ENCODE measurements at places on chromosomes 16 and 17. TPM values are rescaled to one million over a fixed set of nuclear protein-coding genes. Genes with fewer than 3 reads are reported as not detected.

The PROCA1 gene
- total RNA-seq = 0.97 TPM

The GLG1 gene
- 44.7 TPM for total RNA-seq

The MEIOC gene
- not detected for total RNA-seq

The ATP6V0C gene
- 79.0 TPM for total RNA-seq

The KRT14 gene
- 0.24 TPM for total RNA-seq

The TAF1C gene
- 17.7 TPM for total RNA-seq

The IL21R gene
- 0.24 TPM for total RNA-seq

The KRTAP9-1 gene
- total RNA-seq = not detected

The CA7 gene
- total RNA-seq = not detected

The SLC2A4 gene
- 1.5 TPM for total RNA-seq

The ABCC12 gene
- total RNA-seq = not detected

The KRTAP2-2 gene
- total RNA-seq = not detected

The TMEM92 gene
- total RNA-seq = 20.0 TPM

The CYBC1 gene
- total RNA-seq = 74.5 TPM

The EVI2B gene
- 1.5 TPM for total RNA-seq

The CYB561 gene
- total RNA-seq = 21.9 TPM

The TBX21 gene
- 0.37 TPM for total RNA-seq

The SCGB1C2 gene
- total RNA-seq = not detected

The PABPN1L gene
- total RNA-seq = not detected

The HASPIN gene
- total RNA-seq = 0.07 TPM

The HEATR9 gene
- not detected for total RNA-seq

The ST6GALNAC2 gene
- 0.81 TPM for total RNA-seq

The TP53TG3E gene
- not detected for total RNA-seq

The TBC1D3E gene
- not detected for total RNA-seq

The OR1A1 gene
- total RNA-seq = not detected

The RHBDL1 gene
- 0.37 TPM for total RNA-seq

The OTOA gene
- 0.12 TPM for total RNA-seq

The FXR2 gene
- 14.3 TPM for total RNA-seq

The SEZ6 gene
- total RNA-seq = not detected

The NPIPB9 gene
- 3.4 TPM for total RNA-seq

The ABCC6 gene
- 84.5 TPM for total RNA-seq

The MEAK7 gene
- 4.6 TPM for total RNA-seq

The SKAP1 gene
- 17.8 TPM for total RNA-seq

The HID1 gene
- total RNA-seq = 6.6 TPM

The GDPD1 gene
- total RNA-seq = 5.8 TPM

The DHRS11 gene
- 5.1 TPM for total RNA-seq

The WNT9B gene
- total RNA-seq = 0.55 TPM

The STX1B gene
- total RNA-seq = 2.9 TPM

The SPNS2 gene
- 7.3 TPM for total RNA-seq

The FNDC8 gene
- not detected for total RNA-seq

The HOXB1 gene
- total RNA-seq = not detected

The KAT2A gene
- 25.6 TPM for total RNA-seq

The RAB37 gene
- 7.4 TPM for total RNA-seq

The SRSF1 gene
- total RNA-seq = 74.9 TPM

The NR1D1 gene
- total RNA-seq = 6.9 TPM

The TNK1 gene
- 2.9 TPM for total RNA-seq

The ABCC11 gene
- total RNA-seq = 7.6 TPM

The RPRML gene
- not detected for total RNA-seq

The CACNB1 gene
- total RNA-seq = 0.27 TPM

The SLC12A3 gene
- total RNA-seq = not detected

The NPB gene
- total RNA-seq = not detected

The FOXL1 gene
- 0.74 TPM for total RNA-seq

The ATP2A1 gene
- total RNA-seq = 3.6 TPM
